A549 treated with dexamethasone at 1 μM for 4 hours (cell line): ENCODE measurements at places on chromosomes 6 and 20. TPM values are rescaled to one million over a fixed set of nuclear protein-coding genes. Genes with fewer than 3 reads are reported as not detected.

ZSWIM3 gene
- total RNA-seq: 1.4 to 1.9 TPM (median 1.6 TPM) in 5 replicates

COL11A2 gene
- total RNA-seq: 0.51 to 0.91 TPM (median 0.81 TPM) in 5 replicates

FOXF2 gene
- total RNA-seq: 15.1 to 19.5 TPM (median 18.9 TPM) in 5 replicates

DEF6 gene
- total RNA-seq: 0.05 to 0.06 TPM (median 0.06 TPM) in 3 of 5 replicates, not detected in the others
